Glutamatergic neuron (in vitro differentiated cells): ENCODE measurements at places on chromosomes 3 and 15. TPM values are rescaled to one million over a fixed set of nuclear protein-coding genes. Genes with fewer than 3 reads are reported as not detected.

The RCN2 gene
- total RNA-seq, result 137 TPM

DNA sequence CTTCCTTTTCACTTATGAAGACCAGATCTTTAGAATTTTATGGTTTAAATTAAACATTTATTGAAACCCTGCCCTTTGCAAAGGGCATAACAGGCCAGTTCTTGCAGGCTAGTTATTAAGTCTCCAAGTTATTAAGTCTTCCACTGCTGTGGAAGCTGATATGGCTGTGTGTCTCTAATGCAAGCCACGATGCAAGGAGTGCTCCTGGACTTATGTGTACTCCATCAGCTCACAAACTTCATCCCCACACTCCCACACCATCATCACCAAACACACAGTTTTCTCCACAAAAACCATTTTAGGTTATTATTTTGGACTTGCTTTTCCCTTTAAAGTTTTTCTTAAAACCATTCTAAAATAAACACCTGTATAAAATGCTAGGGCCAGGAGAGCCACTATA is 62.4 kb downstream of the ZIC4 start:
- no peaks in the 10 kb centered on the region for H3K4me1 ChIP-seq
- H3K27me3 ChIP-seq, result peaks cover 3% of the 10 kb centered on the region
- H3K4me3 ChIP-seq, result no peak overlapping the region
- H3K27ac ChIP-seq, result no peak overlapping the region

- H3K27ac ChIP-seq, result no peak overlapping the region
- peak overlapping the region; percentile 84 for H3K4me3 ChIP-seq
- peaks cover 4% of the 10 kb centered on the region for H3K27me3 ChIP-seq
- DNase-seq, result no peak
- no peaks in the 10 kb centered on the region for H3K4me1 ChIP-seq
Observed at GRCh38 chr3:74613060-74613459, 1.4 kb downstream of the CNTN3 start.

DNA sequence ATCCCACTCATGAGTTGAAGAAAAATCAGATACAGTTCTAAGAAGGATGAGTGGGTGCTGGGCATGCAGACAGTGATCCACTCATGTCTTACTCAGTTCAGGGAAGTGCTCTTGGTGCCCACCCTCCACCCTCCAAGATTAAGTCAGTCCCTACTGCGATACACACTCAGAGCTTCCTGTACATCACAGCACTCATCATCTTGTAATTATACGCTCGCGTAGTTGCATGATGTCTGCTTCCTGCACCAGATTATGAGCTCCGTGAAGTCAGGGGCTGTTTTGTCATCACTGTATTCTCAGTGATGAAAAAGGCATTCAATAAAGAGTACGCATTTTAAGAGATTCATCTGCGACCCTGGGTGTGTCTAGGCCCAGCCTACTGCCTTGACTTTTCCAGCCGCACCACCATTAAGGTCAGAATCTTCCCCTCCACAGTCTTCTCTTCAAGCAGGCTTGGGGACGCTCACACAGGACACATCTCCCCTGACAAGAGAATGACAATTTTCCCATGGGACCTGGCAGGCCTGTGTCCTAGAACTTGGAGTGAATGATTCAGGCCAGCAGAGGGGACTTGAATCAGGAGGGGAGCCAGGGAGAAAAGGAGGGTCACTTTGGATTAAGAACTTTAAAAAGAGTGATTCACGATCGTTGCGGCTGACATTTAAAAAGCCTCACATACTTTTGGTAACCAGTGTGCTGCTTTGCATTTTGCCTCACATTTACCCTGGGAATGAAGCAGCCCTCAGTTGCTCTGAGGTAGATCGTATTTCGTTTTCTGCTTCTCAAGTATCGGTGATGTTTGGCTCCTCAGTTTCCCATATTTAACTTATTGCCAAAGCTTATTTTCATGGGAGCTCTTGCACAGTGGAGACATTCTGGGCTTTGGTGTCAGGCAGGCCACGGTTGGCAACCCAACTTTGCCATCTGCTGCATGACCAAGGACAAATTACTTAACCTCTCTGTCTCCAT is 7.9 kb upstream of the PDE8A start:
- H3K36me3 ChIP-seq, result no peaks in the 10 kb centered on the region
- H3K4me1 ChIP-seq, result no peaks in the 10 kb centered on the region
- H3K4me3 ChIP-seq, result no peak overlapping the region
- no peaks in the 10 kb centered on the region for H3K27me3 ChIP-seq
- no peak overlapping the region for H3K27ac ChIP-seq
- DNase-seq, result no peak

- peaks cover 2% of the 10 kb centered on the region for H3K4me1 ChIP-seq
- peak overlapping the region; percentile 96 for H3K4me3 ChIP-seq
- H3K27ac ChIP-seq, result peak overlapping the region; percentile 59
- no peaks in the 10 kb centered on the region for H3K36me3 ChIP-seq
- DNase-seq, result peak; percentile 73
Observed at GRCh38 chr15:61227269-61227949, 1.7 kb downstream of the RORA start.
